Stomach (tissue), 19 donors: ENCODE measurements at places on chromosomes 5 and 9. TPM values are rescaled to one million over a fixed set of nuclear protein-coding genes. Genes with fewer than 3 reads are reported as not detected.

The CKMT2 gene
- 15.1 TPM for polyA plus RNA-seq

The CER1 gene
- not detected for polyA plus RNA-seq

The TPPP gene
- polyA plus RNA-seq: 1.2 TPM

The IQGAP2 gene
- 39.7 TPM for polyA plus RNA-seq

The IFNA13 gene
- polyA plus RNA-seq: not detected

The PCDHGB3 gene
- polyA plus RNA-seq: 0.06 TPM

The SLC6A7 gene
- not detected for polyA plus RNA-seq

The WNT8A gene
- polyA plus RNA-seq: not detected

The SLC4A9 gene
- not detected for polyA plus RNA-seq

The AMBP gene
- 2.6 TPM for polyA plus RNA-seq

The GZMA gene
- polyA plus RNA-seq: 3.4 TPM

The PTGS1 gene
- 19.4 TPM for polyA plus RNA-seq

The INSL4 gene
- polyA plus RNA-seq: not detected

The WDR36 gene
- 4.0 TPM for polyA plus RNA-seq

The CNTNAP3B gene
- polyA plus RNA-seq: 6.9 TPM

The HAPLN1 gene
- 1.6 TPM for polyA plus RNA-seq

The SYK gene
- polyA plus RNA-seq: 16.8 TPM

The ANKS6 gene
- 18.8 TPM for polyA plus RNA-seq

The PTCH1 gene
- polyA plus RNA-seq: 3.9 TPM

The SPINK4 gene
- polyA plus RNA-seq: not detected

The FAM170A gene
- polyA plus RNA-seq: not detected

The TICAM2 gene
- polyA plus RNA-seq: 2.3 TPM

The GCNT4 gene
- polyA plus RNA-seq: 1.5 TPM

The HNRNPA0 gene
- polyA plus RNA-seq: 14.5 TPM

The C5orf58 gene
- not detected for polyA plus RNA-seq

The STING1 gene
- 22.3 TPM for polyA plus RNA-seq

The CA9 gene
- polyA plus RNA-seq: 115 TPM
